ENCODE measurements at places on chromosomes 2 and 18.
A peak's percentile ranks its signal among the peaks of the same experiment; 100 is the strongest.

DNA sequence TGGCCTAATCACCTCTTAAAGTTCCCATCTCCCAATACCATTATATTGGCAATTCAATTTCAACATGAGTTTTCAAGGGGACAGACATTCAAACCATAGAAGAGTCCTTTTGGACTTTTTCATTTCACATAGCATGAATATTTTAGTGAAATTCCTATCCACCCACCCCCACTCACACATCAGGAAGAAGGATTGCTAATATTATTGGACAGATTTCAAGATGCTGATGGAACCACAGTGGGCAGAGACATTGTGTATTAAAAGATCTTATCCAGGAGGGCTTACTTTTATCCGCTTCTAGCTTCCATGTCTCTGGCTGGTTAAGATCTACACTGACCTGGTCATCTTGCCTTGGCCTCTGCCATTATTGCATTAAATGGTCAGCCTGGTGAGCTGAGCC, 297.4 kb upstream of the ACVR2A start:
- no peak for DNase-seq

DNA sequence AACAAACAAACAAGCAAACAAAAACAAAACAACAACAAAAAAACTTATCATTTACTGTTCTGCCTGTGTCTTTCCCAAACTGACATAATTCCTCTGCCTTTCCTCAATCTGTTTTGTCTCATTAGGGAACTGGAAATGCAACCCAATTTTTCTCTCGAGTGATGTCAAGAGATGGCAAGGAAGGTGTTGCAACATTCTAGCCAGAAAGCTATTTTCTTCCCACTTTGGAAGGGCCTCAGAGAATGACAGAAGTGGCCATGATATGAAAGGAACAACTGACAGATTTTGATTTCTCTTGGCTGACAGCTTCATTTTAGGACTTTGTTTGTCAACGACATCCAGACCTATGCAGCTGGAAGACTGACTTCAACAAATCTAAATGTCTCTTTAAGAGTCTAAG, 24.7 kb downstream of the RND3 start:
- no peak for DNase-seq

DNA sequence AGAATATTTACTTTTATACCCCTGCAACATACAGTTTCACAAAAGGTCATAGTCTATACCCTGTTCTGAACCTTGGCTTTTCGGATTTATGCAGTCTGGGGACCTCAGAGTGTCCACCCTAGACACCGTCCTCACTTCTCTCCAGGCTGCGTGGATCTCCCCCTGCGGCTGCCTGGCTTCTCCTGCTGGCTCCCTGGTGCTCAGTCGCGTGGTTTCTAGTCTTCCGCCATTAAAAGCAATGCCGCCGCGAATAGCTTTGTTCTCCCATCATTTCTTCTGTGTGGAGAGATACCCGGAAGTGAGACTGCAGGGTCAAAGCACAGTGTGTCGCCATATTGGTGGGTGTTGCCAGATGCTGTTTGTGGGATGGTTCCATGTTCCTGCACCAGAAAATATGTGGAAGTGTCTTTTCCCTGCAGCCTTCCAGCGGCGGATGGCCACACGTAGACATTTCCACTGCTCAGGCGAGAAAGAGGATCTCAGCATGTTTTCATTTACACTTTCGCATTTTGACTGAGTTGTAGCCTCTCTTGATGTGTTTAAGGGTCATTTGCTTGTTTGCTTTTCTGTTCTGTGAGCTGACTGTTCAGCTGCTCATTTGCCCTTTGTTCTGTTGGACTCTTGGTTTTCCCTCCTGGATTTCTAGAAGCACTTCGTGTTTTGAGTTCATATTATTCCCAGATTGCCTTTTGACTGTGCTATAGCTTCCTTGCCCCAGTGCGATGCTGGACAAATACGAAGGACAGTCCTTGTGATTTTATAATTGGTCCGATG, 22.9 kb upstream of the ASB1 start:
- DNase-seq: no peak

DNA sequence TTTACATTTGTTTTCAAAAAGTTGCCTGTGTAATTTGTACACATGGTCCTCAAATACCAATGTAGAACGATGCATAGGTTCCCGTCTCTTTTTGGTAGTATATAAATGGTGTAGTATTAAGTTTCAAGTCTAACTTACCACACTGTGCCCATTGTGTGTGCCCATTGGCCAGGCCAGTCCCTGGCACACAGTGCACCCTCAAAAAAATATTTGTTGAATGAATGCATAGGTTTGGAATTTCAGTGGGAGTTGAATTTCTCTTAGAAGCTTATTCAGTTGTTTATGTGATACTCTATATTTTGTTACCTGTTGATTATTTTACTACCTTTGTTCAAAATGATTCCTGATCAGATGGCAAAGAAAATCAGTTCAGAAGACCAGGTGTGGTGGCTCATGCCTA, 30.1 kb downstream of the IDH1 start:
- no peak for DNase-seq

- DNase-seq: no peak
Observed at GRCh38 chr18:67132919-67133318, 383.6 kb downstream of the DSEL start.

DNA sequence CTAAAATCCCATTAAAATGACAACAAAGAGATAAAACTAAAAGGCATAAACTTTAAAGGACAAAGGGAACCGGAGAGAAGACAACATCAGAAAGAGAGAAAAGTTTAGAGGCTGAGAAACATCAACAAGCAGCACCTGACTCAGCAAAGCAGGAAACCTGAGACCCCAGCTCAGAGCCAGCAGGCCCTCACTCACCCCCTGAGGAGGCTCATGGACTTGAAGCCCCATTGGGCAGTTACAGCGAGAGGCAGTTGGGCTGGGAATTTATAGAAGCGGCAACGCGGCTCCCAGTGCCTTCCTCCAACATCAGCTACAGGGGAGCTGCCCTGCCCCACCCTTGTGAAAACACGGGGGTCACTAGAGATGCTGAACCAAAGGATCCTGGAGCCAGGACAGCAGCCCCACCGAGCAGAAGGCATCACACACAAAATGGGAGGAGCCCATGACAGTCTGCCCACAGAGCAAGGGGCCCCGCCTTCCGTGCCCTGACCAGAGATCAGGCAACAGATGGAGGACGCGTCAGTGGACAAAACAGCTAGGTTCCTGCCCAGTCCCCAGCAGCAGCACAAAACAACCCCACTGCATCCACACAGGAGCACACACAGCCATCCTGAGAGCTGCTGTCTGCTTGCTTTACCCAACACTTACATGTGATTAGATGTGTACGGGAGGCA, 52.7 kb downstream of the CMPK2 start:
- no peak for DNase-seq

- DNase-seq: no peak
Observed at GRCh38 chr2:202101026-202101579, 28.0 kb downstream of the KIAA2012 start.

GRCh38 chr2:84954329-84954728, 16.6 kb upstream of the KCMF1 start:
- no peak for DNase-seq

DNA sequence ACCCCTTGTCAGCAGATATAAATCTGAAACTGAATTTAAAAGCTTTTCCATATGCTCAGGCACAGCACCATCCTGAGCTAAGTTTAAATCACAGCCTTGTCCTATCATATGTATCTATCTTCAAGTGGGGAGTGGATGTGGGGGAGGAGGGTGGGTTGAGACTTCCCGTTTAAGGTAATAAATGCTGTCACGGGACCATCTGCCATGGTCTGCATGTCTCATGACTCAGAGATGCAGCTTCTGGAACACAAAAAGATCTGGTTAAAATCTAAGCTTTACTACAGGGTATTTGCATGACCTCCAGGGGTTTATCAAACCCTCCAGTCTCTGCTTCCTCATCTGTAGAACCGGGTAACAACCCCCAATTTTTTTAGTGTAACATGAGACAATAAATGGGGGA, 377.7 kb upstream of the ST6GAL2 start:
- DNase-seq: no peak

GRCh38 chr2:107002735-107003134, 116.8 kb upstream of the ST6GAL2 start:
- no peak for DNase-seq

- no peak for DNase-seq
Observed at GRCh38 chr2:11352781-11353537, 8.5 kb upstream of the ROCK2 start.

- DNase-seq: no peak
Observed at GRCh38 chr2:218223046-218223445, 6.1 kb downstream of the ARPC2 start.

GRCh38 chr2:27393225-27393624, 12.7 kb upstream of the ZNF513 start:
- no peak for DNase-seq

DNA sequence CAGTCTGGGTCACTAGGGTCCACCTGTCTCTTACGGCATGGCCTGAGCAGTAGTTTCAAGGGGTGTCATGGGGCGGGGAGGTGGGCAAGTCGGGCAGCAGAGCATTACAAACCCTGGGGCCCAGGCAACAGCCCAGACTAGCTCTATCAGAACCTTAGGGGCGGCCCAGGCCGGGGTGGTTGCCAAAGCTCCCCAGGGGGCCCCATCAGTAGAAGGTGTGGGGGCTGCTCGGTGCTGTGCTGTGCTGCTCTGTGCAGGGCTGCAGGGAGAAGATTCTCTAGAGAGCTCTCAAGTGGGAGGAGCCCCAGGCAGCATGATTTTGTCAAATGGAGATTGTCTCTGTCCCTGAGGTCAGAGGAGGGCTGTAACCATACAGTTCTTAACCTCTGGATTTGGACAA, 36.4 kb upstream of the SLC14A1 start:
- DNase-seq: no peak

GRCh38 chr18:26634631-26635030, 86.3 kb upstream of the KCTD1 start:
- DNase-seq: peak; percentile 35

- no peak for DNase-seq
Observed at GRCh38 chr2:201880993-201881611, 74.8 kb downstream of the CDK15 start.

DNA sequence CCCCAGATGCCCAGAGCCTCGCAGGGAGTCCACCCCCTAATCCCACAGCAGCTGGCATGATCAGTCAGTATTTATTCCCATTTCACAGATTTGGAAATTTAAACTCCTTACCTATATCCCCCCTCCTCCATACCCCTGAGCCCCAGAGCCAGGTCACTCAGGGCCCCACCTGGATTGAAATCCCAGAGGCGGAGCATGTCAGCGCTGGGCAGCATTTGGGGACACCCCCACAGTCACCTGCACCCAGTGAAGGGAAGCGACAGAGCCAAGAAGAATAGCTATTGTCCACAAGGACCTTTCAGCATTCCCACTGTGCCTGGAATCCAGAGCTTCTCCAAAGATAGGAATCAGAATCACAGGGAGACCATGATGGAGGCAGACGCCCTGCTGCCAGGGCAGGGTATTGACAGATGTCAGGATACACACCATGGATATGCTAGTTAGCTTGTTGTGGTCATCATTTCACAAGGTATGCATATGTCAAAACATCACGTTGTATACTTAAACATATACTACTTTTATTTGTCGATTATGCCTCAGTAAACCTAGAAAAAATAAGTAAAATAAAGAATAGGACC, 968 bp upstream of the ASTL start:
- DNase-seq: no peak

GRCh38 chr2:127437781-127438726, 19.8 kb downstream of the PROC start:
- no peak for DNase-seq

DNA sequence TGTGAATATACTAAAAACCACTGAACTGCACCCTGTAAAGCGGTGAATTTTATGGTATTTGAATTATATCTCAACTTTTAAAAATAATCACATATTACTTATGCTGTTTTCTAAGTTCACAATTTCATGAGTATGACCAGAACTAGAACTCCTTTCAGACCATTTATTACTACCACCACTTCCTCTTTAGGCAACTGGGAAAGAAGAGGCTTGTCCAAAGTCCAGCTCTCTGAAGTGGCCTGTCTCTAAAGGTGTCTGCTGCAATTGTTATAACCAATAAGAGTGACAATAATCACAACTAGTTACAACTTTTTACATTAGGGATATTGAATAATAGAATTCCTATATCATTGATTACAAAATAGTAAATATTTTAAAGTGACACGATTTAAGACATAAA, 267.9 kb upstream of the PIK3C3 start:
- DNase-seq: no peak

DNA sequence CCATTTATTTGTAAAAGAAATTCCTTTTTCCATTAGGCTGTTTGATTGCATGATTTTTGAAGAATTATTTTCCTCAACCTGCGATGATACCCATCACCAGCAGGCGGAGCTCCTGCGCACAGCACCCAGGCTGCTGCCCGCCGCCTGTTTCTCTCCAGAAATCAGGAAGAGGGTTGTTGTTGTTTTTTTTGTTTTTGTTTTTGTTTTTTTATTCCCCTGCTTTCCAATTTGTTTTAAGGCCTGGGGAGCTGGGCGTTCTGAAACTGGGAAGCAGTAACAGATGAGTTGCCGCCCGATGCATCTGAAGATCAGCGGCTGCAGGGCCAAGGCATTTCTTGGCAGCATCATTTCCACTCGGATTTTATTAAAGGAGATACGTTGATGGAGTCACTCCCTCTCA, 132.1 kb downstream of the MBP start:
- peak; percentile 46 for DNase-seq

GRCh38 chr18:32879497-32879896, 106.7 kb upstream of the KLHL14 start:
- DNase-seq: no peak

DNA sequence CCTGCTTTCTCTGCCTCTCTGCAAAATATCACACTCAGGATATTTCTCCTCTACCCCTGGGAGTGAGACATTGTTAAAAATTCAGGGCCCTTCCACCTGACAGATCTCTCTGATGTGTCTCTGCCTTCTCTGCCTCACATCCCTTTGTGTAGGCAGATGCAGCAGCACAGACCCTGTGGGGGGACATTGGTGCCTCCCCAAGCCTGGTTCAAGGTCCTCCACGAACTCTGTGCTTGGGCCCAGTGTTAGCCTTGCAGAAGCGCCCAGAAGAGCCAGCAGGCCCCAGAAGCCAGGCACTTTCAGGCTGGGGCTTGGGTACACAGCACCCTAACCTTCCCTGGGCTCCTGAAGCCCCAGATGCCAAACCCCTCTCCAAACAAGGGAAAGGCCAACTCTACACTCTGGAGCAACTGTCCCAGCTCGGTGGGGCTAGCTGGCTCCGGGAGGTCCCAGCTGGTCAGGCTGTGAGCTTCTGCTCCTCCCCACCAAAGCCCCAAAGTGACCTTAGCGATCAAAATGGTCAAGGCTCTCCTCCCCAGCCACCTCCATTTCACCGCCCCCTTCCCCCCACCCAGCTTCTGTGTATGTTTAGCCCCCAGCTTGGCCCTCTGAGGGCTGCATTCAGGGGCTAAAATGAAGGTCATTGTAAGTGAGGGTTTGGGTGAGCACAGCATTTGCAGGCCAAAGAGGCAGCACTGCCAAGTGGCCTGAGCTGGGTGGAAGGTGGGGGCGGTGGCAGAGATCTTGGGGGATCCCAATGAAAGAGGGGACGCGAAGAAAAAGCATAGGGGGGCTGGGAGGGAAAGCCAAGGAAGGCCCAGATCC, 2.6 kb downstream of the HOXD9 start:
- DNase-seq: no peak

DNA sequence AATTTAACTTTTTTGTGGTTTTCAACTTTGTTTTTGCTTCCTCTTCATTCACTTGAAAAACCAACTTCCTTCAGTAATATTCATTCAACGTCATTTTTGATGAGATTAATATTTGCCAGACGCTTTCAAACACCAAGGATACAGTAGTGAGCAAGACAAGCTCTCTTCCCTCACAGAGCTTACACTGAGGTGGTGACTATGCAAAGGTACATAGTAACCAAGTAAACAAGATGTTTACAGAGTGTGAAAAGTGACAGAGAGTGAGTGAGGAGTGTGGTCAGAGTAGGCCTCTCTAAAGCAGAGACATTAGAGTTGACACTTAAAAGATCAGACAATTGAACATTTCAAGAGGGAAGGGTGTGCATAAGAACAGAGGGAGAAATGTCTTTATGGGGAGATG, 155.5 kb downstream of the TMEM247 start:
- DNase-seq: no peak

Data from common myeloid progenitor, CD34-positive (primary cell).